ENCODE measurements at places on chromosomes 2 and 18. TPM values are rescaled to one million over a fixed set of nuclear protein-coding genes. Genes with fewer than 3 reads are reported as not detected.

DNA sequence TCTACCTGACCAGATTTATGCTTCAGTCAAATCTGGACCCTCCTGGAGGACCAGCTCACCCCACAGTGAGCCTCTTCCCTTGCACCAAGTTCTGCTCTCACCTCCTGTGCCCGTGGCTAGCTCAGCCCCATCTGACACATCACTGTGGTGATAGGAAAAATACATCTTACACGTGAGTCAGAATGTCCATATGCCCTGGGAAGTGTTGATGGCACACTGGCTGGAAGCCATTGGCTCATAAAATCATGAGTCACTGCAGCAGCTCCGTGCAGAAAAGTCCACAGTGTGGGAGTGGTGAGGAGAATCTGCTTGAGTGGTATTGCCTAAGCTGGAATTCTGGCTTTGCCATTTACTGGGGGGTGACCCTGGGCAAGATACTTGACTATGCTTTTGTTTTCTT, 42.6 kb upstream of the RAPGEF4 start:
- peak; percentile 99 for DNase-seq

DNA sequence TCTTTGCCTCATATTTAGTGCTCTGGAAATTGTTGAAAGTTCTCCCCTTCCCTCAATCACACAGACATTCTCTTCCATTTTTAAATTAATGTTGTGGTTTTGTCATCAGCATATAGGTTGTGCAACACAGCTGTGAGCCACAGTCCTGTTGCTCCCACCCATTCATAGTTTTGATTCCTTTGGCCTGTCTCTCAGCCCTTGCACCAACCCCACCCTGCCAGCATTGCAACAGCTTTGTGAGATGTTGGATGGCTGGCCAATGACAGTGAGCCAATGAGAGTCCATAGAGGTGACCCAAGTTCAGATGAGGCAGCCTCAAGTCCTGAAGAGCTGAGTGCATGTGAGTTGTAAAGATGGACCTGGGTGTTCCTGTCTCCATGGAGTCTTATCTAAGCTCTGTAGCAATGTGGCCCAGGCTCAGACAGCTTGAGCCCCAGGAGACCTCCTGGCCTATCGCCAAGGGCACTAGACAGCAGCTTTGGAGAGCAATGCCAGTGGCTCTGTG, 775.5 kb downstream of the RNF144A start:
- DNase-seq: peak; percentile 60

- DNase-seq: no peak
Observed at GRCh38 chr2:96703021-96703751, 36.7 kb downstream of the LMAN2L start.

DNA sequence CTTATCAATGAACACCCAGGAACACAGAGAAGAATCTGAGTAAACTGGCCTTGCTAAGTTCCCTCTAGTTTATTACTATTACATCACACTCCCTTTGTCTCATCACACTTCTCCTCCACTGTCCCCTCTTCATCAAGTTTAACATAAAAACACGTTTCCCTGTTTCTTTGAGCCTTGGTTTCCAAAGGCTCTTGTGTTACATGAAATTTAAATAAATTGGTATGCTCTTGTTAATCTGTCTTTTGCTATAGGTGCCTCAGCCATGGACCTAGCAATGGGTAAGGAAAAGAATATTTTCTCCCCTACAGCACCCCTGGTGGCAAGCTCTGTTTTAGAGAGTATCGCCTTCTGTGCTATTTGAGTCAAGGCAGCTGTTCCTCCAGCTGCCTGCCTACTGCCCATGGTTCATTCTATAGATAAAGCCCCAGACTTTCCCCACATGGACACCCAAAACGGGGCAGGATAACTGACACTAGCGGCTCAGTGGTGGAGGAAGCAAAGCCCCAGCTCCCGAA, 31.8 kb downstream of the TGIF1 start:
- peak; percentile 54 for DNase-seq

- no peak for DNase-seq
Observed at GRCh38 chr2:218954541-218955300, 4.7 kb upstream of the CDK5R2 start.

DNA sequence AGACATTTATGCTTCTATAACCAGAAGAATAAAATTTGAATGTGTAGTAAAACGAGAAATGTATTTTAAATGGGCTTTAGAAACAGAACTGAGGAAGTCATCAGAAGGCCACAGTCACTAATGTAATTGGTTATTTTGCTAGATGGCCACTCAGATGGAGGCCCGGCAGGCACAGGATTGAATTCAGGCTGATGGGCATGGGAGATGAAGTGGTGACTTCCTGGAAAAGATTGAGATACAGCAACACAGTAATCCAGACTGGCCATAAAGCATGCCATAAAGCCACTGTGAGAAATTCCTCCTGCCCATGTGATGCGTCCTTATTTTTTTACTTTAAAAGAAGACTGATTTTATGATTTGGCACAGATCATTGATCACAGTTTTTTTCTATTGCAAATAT, 297.7 kb downstream of the ICOS start:
- no peak for DNase-seq

DNA sequence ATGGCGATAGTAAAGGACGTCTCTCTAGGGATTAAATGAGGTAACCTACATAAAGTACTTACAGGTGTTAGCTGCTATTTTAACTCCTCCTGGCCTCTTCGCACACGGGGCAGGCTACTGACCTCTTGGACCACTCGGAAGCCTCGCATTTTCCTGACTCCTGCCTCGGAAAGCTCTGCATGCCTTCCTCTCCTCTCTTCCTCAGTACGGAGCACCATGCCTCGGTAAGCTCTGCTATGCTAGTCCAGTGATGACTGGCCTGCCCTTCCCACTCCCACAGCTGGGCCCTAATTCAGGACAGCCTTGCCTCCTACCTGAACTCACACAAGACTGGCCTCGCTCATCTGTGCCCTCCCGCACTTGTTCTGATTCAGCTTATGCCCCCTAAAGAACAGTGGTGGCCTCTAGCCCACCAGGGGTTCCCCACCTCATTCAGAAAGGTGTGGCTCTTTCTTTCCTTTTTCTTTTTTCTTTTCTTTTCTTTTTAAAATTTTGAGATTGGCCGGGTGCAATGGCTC, 22.7 kb upstream of the HPCAL1 start:
- DNase-seq: no peak

GRCh38 chr2:236858661-236859060, 227.0 kb upstream of the COPS8 start:
- DNase-seq: no peak

DNA sequence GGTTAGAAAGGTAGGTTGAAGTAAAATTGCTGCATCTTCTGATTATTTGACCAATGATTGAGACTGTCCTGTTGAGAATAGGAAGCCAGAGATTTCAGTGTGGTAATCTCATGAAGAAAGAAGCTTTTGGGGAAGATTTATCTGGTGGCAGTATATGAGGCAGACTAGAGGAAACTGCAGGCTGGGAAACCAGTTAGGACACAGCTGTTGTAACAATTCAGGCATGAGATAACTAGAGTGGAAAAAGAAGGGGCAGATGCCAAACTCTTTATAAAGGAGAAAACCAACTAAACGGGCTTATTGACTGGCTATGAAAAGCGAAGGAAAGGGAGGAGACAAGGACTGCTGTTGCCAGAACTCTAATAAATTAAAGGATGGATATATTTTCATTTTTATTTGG, 155.6 kb downstream of the TTC27 start:
- no peak for DNase-seq

DNA sequence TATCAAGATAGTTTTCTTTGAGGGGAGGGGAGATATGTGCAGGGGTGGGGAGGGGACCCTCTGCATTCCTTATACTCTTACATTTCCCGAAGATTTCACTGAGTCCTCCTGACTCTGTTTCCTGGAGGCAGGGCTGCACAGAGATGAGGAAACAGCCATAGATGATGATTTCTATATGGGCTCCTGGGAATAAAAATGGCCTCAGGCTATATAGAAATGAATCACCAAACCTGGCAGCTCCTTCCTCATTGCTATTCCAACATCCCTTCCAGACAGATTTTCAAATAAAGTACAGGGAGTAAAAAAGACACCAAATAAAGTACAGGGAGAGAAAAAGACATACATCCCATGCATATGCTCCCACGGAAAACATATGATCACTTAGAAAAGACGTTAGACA, 474.8 kb upstream of the RAB6C start:
- DNase-seq: no peak

DNA sequence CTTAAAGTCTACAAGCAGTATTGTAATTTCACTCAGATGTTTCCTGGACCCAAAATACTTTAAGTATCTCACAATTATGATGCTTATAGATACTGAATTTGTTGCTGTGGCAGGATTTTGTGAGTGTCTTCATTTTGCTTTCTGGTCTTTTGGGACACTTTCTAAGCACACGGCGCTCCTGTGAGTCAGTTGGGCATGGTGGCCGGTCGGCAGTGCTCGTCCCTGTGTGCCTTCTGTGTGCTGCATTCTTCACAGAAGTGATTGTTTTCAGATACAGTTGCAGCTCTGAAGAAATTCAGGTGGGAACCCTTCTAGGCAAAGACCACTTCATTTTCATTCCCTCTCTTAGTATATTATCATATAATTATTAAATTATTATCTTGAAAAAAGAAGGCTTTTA, 273.3 kb downstream of the ZNF407 start:
- DNase-seq: no peak

GRCh38 chr2:66686755-66687154, 251.8 kb downstream of the MEIS1 start:
- no peak for DNase-seq

DNA sequence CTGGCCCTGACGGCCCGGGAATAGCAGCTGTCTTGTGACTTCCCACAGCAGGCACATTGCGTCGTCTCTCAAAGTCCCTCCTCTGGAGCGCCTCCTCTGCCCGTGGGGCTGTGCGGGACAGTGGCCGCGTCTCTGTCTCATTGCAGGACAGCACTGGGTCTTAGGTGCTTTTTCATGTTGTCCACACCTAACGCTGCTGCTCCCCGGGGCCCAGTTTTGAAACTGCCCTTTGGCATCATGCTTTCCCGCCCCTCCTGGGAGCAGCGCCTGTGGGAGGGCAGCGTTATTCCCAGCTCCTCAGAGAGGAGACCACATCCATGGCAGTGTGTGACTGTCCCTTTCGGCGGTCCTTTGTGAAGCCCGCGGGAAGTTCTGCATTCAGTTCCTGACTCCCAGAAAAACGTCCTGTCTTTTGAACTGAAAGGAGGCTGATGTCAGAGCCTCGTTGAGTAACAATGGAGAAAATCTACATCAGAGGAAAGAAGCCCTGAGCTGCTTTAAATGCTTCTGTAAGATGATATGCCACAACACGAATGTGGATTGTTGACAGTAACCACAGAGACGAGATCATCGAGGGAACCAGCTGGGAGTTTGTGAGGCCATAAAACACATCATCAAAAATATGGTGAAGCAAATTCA, 226.0 kb downstream of the FAM210A start:
- no peak for DNase-seq

DNA sequence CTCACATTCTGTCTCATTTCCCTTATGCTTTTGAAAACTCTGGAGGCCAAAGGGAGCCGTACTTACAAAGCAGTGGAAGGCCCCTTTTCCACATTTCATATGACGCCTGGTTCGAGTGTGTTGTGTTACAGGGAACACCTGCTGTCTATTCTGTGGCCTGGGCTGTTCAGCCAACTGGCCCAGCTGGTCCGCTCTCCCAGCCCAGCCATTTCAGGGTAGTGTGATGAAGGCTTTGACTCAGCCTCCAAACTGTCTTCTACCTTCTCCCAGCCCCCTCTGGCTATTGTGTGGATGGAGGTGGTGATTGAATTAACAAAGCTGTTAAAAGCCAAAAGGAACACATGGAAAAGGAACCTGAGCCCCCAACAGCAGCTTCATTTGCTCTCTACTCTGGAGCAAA, 233.8 kb downstream of the ICOS start:
- DNase-seq: no peak

DNA sequence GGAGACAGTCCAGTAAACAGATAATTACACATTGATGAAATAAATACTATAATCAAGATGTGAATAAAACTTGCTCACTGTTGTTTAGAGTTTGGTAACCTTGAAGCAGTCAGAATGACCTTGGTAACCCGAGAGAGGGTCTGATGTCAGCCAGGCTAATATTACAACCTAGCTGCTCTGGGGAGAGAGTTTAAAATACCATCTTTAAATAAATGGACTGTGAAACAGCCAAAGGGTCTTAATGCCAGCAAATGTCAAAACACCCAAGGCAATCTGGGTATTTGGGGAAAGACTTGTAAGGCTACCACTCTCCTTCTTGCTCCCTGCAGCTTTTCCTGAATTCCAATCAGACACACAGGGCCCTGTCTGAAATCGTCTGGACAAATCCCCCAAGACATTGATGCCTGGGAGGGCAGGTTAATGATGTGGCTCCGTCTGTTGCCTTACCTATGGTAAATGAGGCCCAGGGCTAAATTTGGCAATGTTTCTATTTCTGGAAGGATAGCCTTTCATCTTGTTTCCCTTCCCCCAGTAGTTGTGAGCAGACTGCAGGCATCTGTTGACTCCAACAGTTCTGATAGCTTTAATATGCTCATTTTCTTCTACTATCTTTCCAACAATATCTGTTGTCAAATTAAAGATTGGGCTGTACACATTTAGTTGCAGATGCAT, 43.0 kb upstream of the ITGB6 start:
- DNase-seq: no peak

DNA sequence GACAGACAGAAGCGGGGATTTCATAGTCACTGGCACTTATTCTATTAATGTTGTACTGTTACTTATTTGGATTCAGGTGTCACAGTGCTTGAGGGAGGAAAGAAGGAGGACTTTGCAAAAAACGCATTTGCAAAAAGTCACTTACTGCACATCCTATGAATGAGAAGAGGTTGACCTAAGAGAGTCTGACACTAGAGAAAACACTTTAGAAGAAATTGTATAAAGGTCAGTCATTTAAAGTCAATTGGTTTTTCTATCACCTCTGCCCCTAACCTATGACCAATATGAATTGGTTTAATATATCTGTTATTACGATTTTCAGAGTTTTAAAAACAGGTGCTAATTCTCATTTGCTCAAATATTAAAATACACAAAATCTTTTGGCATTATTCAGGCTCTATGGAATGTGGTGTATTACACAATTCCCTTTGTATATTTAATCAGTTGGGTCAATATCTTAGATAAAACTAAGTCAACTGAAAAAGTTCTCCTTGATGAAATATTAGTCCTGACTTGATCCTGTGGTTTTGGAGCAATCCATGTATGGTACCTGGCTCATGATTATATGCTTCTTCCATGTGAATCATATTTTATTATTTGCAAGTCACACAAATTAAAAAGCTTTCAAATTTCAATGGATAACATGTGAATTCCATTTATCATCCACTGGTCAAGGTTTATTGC, 157.4 kb downstream of the CDH2 start:
- DNase-seq: peak; percentile 87

- DNase-seq: no peak
Observed at GRCh38 chr2:139259422-139260051, 479.3 kb upstream of the NXPH2 start.

- no peak for DNase-seq
Observed at GRCh38 chr2:170201734-170202393, 23.9 kb downstream of the MYO3B start.

The ACADL gene
- total RNA-seq: 0.07 TPM

The POTEE gene
- total RNA-seq: not detected

The IKZF2 gene
- 8.2 TPM for total RNA-seq

The NCK2 gene
- total RNA-seq: 68.8 TPM

The HRH4 gene
- total RNA-seq: not detected

The MAP4K4 gene
- total RNA-seq: 133 TPM

The KLHL30 gene
- total RNA-seq: not detected

The KCNJ13 gene
- not detected for total RNA-seq
